Progenitor cell of endocrine pancreas (in vitro differentiated cells): ENCODE measurements at places on chromosomes 16 and 17.

DNA sequence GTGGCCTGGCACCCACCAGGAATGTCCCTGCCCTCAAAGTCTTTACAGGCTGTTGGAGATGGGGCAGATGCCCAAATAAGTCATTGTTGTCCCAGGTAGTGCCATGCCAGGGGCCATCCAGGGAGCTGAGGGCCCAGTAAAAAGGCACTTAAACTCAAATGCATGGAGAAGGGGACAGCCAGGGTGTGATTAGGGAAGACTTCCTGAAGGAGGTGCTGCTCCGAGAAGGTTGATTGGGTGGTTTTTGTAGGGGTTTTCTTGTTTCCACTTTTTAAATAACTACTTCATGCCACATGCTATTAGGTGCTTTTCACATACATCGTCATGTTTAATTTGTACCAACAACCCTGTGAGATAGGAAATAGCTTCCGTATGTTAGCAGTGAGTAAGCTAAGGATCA is 66.9 kb downstream of the RAI1 start:
- DNase-seq, result no peak

DNA sequence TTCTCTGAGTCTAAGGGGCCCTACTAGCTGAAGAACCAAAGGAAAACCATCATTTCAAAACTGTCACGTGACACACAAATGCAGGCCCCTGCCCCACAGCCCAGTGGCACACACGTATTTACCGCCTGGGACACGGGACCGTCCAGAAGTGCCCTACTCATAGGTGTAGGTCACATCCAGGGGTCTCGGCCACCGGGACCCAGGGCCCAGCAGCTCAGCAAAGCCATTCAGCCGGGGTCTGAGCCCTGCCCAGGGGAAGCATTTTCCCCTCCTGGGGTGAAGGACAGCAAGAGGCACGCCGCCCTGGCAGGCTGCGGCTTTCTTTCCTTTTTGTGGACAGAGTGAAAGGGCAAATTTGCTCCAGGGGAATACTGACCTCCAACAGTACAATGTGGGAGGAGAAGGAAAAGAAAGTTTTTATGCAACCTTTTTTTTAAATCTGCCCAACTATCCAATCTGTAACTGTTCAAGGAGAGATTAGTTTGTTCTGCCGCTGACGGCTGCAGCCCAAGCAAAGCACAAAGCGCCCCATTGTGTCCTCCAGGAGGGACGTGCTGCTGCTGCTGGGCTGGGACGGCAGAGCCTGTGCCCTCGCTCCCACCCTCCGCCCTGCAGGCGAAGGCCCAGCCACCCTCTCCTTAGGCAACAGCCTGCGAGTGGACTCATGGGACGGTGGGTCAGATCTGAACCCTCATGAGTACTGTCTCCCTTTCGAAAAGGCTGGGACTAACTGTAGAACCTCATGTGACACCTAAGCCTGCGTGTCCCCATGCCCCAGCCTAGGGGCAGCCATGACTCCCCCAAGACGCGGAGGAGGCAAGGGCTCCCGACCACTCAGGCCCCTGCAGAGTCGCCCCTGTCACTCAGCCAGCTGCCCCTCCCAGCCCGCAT is 21.3 kb downstream of the SLC7A5 start:
- no peak for DNase-seq

DNA sequence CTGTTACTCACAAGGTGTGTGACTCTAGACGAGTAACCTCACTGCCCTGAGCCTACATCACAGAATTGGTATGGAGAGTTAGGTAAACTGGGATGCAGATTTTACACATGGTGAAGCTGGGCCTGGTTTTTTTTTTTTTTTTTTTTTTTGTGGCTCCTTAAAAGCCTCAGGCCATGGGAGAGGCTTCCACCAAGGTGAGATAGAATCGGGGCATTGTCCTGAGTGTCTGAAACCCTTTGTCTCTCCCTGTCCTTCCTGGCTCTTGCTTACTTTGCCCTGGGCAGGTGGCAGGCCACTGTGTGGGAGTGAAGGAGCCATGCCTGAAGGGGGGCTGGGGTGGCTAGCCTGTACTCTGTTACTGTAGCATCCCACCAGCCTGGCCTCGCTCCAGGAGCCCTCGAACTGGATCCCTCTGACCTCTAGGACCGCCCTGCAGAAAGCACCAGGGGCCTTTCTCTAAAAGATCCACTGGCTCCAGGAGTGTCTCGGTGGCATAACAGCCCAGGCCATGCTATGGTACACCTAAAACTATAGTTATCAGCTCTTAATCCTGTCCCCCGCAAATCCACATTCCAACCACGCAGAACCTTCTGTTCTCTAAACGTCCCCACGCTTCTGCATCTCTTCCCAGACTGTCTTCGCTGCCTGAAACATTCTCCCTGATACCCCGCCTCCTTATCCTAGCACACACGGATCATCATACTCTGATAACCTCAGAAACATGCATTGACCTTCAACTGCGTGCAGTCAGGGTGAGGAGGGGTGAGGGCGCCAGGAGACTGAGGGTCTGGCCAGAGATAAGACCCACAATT is 1.7 kb upstream of the SLC13A2 start:
- no peak for DNase-seq

DNA sequence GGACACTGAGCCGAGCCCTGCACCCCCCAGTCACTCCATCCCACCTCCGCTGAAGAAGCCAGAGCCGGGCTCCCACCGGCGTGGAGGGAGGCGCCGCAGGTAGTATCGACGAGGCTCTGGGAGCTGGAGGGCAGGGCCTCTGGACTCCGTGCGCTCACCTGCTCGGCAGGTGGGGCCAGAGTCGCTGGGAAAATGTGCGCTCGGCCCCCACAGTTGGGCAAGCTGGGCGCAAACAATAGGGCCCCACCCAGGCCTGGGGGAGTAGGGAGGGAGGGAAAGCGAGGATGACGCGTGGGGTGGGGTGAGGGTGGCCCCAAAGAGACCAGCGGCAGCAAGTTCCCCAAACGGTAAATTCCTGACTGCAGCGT is 668 bp downstream of the JUP start:
- peak; percentile 64 for DNase-seq

DNA sequence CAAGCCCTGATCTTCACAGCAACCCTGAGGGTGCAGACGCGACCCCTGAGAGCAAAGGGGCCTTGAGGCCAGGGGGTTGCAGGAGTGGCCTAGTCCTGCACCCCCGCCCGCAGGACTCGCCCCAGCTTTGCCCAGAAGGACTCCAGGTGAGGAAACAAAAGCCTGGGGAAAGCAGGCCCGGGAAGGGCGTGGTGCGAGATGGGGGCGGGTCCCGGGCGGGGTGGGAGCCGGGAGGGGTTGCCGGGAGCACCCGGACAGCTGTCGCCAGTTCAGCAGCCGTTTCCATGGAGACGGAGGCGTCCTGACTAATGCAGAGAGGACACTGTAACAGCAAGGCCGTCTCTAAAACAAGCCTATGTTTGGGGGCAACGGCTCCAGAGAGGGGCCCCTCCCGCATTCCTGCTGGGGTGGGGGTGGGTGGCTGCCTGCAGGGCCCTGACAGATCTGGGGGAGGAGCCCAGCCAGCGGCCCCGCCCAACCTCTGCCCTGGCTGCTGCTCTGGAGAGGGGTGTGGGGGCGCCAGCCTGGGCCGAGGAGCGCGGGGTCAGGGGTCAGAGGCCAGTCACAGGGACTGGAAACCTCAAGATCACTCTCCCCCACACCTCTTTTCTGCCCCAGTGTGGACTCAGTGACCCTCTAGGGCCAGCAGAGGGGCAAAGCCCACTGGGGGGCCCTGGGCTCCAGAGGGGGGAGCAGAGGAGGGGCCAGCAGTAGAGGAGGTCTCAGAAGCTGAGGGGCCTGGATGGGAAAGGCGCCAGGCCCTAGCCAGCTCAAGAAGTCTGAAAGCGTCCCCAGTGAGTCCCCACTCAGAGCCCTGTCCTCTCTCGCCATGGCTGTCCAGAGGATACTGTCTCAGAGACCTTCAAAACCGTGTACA is 3.1 kb upstream of the TPPP3 start:
- DNase-seq, result no peak

DNA sequence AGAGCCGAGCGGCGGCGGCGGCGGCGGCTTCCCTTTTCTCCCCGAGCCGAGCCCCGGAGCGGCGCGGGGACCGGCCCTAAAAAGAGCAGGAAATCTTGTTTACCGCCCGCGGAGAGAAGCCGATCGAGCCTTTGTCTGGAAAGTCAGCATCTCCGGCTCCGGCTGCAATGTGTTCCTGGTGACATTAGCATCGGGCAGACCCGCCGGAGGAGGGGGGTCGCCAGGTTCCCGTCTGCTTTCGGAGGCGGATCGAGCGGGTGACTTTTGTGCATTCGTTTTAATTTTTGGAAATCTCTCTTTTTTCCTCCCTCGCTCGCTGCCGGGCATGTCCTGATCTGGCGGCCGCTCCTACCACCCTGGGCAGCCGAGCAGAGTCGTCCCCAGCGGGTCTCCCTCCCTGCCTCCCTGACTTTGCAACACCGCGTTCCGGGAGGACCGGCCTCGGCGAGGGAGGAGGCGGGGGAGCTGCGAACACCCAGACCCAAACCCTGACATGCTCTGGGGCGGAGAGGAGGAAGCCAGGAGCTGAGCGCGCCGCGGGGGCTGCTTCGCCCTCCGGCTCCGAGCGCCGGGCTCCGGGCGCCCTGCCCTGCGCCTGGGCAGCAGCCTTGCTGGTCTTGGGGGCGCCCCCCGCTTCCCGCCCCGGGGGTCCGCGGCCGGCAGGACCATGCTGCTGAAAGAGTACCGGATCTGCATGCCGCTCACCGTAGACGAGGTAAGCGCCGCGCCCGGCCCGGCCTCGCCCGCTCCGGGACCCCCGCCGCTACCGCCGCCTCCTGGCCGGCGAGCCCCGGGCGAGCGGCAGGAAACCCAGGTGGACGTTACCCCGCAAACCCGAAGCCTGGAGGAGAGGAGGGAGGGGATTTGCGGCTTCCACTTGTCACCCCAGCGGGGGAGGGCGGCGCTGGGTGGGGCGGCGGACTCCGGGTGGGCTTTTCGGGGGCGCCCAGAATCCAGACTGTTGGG is 690 bp downstream of the PITPNC1 start:
- peak; percentile 52 for DNase-seq

GRCh38 chr17:14196377-14196997 is 40.2 kb downstream of the CDRT15 start:
- DNase-seq, result no peak

GRCh38 chr16:57966204-57966771 is 4.6 kb downstream of the CNGB1 start:
- DNase-seq, result no peak

- no peak for DNase-seq
Measured at GRCh38 chr17:73302189-73302588, 9.6 kb downstream of the CDC42EP4 start.

DNA sequence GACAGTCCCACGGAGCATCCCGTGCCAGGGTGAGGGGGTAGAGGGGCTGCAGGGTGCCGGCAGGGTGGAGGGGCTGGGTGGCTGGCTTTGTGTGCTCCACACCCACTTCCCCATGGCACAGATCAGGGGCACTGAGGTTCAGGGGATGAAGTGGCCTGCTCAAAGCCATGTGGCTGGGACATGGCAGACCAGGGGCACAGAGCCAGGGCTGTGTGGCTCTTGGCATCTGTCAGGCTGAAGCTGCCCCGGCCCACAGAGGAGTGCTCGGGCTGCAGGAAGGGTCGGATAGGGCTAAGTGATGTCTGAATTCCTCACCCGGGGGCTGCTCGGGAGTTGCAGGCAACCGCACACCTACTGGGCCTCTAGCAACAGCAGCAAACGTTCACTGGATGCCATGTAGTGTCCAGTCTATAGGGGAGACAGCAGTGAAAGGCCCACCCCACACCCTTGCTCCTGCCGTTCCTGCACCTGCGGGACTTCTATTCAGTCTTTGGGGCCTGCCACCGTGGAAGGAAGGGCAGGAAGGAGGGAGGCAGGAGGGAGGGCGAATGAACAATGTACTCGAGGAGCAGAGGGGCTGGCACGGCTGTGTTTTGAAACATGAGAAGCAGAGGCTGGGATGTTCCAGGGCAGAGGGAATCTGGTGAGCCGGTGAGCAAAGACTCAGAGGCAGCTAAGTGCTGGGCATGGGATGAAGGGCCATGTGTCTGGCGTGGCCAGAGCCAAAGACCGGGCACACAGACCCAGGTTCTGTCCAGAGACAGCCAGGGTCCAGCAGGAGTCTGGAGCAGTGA is 15.1 kb downstream of the SLC5A10 start:
- no peak for DNase-seq

GRCh38 chr17:7475764-7476422 is 3.5 kb downstream of the ZBTB4 start:
- DNase-seq, result no peak

- no peak for DNase-seq
Measured at GRCh38 chr17:49731435-49731831, 23.7 kb upstream of the SLC35B1 start.

- no peak for DNase-seq
Measured at GRCh38 chr17:42543190-42544079, 7.4 kb downstream of the NAGLU start.

DNA sequence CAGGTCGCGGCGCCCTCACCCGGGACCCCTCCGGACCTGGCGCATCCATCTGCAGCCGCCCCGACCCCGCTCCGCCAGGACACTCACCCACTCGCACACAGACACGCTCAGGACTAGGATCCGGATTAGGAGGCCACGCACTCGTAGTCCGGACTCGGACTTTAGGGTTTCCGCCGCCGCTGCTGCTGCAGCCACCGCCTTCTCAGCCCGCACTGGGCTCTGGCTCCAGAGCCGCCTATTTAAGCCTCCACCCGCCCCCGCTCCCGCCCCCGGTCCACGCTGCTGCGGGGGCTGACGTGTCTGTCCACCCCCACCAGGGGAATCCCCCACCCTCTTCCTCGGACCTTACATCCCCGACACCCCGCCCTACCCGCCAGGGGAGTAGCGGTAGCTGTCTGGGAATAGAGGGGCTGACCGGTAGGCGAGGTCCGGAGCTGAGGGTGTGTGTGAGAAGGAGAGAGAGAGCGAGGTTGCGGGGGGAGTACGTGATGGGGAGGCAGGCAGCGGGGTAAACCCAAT is at the start of gene RRAD:
Gene RRAD, minus strand, starts transcription at position 214 of the 519 bp plus-strand sequence. CDS start 356 bp downstream, outside the sequence.
- no peak for DNase-seq

DNA sequence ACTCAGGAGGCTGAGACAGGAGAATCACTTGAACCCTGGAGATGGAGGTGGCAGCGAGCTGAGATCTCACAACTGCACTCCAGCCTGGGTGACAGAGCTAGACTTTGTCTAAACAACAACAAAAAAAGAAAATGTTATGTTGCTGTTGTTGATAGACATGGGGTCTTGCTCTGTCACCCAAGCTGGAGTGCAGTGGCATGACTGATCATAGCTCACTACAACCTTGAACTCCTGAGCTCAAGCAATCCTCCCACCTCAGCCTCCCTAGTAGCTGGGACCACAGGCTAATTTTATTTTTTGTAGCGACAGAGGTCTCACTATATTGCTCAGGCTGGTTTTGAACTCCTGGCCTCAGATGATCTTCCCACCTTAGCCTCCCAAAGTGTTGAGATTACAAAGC is 20.0 kb downstream of the FBXO47 start:
- DNase-seq, result no peak

DNA sequence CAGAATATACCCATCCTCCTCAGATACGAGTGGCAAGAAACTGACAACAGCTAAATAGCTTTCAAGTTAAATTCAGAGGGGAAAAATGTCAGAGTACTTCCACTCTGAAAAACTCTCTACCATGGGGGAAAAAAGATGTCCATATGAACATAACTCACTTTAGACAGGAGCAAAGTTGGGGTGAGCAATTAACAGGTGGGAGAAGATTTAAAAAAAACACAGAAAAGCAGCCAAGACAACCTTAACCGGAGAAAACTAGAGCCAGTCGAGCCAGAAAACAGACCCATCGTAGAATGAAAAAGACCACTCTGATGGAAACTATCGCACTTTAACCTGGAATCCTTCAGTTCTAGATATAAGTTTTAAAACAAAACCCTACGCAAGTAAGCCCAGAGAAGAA is 833 bp downstream of the TERF2 start:
- DNase-seq, result no peak

GRCh38 chr17:32523017-32523680 is 36.4 kb downstream of the CDK5R1 start:
- DNase-seq, result no peak

- no peak for DNase-seq
Measured at GRCh38 chr17:37557482-37557881, 51.7 kb downstream of the SYNRG start.
